ENCODE measurements at places on chromosomes 2 and 18.

DNA sequence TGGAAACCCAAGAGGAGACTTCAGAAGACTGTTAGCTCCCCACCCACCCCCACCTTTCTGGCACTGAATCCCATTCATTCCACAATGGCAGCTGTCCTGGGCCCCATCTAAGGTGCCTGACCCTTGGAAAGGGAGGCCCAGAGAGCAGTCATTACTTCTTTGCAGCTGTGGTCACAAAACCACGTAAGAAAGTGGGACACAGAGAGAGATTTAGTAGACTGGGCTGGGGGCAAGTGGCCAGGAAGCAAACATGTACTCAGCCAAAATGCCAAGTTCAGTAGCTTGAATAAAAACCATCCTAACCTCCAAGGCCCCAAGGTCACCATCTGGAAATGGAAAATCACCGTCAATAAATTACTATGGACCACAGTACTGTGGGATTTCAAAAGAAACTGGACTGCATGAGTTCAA is 381.4 kb downstream of the TNS1 start:
- no peak for DNase-seq

DNA sequence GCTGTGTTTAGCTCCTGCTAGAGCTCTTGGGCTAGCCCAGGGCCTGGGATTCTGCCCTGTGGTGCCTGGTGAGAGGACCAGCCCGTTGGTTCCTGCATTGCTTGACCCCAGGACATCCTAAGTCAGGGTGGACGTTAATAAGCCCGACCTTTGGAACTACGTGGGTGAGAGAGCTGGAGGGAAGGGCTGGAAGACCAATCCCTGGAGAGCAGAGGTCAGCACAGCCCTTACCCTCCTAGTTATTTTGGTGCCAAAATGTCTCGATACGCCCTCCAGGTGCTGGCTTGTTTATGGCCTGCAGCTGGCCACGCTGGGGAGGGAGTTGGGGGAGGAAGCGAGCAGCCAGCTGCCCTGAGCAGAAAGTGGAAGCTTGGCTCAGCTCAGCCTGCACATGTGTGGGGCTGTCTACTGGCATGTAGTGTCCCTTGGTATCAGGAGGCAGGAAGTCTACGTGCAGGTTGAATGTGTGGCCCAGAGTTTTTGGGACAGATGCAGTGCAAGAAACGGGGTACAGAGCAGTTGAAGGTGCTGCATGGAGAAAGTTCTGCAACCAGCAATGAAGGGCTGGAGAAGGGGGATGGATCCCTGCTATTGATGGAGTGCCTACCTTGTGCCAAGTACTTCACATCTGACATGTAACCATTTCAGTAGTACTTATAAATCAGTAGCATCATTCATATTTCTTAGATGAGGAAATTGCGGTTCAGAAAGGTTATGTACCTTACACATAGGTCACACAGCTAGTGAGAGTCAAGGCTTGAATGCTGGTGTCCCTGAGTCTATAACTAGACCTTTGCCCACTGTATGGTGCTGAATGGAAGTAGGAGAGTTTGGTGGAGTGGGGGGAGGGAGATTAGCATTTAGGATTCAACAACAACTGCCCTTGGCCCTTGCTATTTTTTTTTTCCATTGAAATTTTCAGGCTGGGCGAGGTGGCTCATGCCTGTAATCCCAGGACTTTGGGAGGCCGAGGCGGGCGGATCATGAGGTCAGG is 5.0 kb upstream of the DGKD start:
- DNase-seq: no peak

GRCh38 chr2:200509235-200509611 is 645 bp downstream of the KCTD18 start:
- no peak for DNase-seq

- no peak for DNase-seq
Measured at GRCh38 chr2:234218266-234219045, 168.0 kb downstream of the SPP2 start.

DNA sequence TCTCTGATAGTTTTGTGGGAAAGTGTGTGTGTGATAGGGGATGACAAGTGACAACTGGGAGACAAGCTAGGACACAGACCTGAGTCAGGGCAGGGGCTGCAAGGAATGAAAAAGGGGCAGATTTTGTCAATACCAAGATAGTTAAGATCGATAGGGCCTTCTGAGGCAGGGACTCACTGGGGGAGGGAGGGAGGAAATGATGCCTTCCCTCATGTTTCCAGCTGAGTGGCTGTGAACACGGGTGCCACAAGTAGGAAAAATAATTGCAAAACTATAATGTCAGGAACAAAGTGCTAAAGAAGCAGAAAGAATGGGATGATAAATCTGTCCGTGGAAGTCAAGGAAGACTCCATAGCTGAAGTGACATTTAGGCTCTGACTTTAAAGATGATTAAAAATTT is 24.2 kb downstream of the CDH2 start:
- no peak for DNase-seq

- DNase-seq: no peak
Measured at GRCh38 chr2:30230497-30231211, 680 bp upstream of the LBH start.

- DNase-seq: no peak
Measured at GRCh38 chr2:184920451-184920965, 322.2 kb downstream of the ZNF804A start.

DNA sequence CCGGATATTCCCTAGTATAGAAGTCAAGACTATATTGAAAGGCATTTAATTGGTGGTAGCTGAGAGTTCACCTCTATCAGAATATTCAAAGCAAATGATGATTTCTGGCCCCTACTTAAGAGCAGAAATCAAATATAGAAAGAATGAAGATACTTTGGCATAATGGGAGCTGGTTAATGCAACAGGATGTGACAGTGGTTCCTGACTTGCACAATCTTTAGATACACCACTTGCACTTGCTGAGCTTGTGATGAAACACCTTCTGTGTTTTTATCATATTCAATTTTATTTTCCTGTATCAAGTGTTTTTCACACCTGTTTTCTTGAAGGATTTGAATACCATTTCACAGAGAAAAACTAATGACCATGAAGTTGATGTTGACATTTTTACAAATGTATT is 124.1 kb upstream of the CDH19 start:
- DNase-seq: no peak

DNA sequence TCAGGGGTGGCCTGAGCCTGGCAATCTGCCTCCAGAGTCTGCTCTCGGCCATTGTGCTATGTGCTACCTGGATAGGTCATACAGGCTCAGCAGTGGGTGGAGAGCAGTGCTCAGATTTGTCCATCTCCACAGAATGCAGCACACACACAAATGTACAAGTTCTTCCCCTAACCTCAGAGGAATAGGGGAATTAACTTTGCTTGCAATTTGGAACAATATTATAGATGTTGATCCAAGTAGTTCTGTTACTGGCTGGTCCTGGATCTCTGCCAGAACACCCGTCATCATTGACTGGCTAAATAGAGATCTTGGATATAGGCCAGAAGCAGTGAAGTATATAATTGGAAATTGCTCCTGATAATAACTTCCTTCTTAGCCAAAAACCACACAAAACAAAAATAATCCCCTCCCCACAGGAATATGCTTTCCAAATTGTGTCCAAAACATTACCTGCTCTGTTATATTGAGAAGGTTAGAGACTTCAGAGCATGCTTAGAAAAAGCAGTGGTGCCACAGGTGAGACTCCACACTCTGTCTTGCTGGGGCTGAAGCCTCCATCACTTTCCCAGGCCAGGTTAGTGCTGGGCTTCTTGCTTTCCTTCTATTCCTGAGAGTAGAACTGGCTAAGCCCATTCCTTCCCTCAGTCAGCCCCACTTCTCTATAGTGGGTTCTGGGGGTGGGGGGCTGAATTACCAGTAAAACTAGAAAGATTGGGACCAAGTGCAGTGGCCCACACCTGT is 38.8 kb downstream of the NCAPH start:
- DNase-seq: no peak

- no peak for DNase-seq
Measured at GRCh38 chr2:119196301-119197125, 27.1 kb upstream of the STEAP3 start.

DNA sequence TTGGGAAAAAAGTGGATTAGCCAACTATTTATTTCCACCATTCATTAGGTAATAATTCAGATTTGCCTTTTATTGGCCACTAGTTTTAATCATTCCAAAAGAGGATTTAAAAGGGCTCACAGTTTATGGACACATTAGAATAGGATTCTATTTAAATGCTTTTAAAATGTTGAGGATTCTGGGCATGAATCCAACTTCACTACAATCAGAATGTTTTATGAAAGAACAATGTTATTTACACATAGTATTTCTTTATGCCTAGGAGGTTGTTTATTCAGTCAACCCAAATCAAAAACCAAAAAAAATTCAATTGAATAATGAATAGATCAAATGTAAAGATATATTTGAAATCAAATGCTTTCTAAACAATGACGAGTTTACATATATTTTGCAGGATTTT is 232.2 kb downstream of the GULP1 start:
- no peak for DNase-seq

- no peak for DNase-seq
Measured at GRCh38 chr2:88171966-88172365, 1.8 kb downstream of the THNSL2 start.

GRCh38 chr2:7967707-7968405 is 714.0 kb upstream of the ID2 start:
- no peak for DNase-seq

DNA sequence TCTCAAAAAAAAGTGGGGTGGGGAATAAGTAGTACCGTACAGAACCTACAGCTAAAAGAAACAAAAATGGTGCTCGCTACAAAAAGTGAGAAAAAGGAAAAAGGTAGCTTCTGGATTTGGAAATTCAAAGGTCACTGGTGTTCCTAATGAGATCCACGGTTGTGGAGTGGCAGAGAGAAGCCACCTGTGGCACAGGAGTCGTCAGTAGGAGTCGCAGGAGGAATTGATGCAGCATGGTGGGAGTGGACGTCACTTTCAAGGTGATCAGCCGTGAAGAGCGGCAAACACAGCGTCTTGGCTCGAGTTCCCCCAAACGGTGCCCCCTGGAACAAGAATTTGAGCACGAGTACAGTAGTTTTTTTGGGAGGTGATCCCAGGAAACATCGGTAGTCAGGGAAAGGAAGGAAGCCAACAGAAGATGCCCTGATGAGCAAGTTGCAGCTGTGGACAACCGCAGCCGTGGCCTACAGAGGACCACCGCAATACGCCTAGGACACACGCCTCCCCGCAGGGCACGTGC is 1.4 kb upstream of the TTL start:
- DNase-seq: no peak

- no peak for DNase-seq
Measured at GRCh38 chr2:86233436-86233835, 34.2 kb downstream of the MRPL35 start.

DNA sequence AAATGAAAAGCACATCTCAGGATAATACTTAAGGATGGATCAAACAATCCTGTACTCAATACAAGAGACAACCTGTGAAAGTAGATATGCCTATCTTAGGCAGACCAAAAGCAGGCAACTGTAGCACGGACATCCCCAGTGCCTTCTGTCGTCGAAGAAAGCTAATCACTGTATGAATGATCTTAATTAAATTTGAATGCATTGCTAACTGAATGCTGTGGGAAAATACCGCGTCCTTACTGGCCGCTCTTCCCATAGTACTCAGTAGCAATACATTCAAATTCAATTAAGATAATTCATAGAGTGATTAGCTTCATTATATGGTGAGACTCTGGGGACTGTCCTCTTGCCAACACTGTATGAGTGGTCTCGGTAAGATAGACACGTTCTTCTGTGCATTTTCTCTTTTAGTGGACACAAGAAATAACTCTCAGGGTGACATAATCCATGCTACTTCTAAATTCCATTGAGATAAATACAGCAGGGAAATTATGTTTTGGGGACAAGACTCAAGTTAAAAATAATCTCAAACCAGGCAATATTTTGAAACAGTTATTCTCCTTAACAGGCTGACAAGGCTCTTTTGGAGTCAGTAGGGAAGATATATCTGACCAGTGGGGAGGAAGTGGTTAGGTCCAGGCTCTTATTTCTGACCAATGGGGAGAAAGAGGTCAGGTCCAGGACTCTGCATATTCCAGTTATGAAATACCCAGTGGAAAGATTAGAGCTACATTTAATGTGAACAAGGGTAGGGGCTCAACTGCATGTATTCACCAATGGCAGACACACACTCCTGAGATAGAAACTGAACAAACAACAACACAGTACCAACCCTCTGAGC is 97.3 kb downstream of the DOCK10 start:
- DNase-seq: no peak

DNA sequence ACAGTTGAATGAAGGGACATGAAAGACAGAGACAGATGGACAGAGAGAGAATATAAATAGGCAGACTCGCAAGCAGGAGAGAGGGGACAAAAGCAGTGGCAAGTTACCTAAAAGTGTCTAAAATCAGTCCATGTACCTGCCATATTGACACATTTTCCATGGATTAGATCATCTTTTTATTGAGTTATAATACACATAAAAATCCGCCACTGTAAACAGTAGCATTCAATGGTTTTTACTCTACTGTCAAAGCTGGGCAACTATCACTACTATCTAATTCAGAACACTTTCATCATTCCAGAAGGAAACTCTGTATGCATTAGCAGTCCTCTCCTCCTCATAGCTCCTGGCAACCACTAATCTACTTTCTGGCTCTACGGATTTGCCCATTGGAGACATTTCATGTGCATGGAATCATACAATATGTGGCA is 10.1 kb downstream of the CFAP210 start:
- DNase-seq: no peak

DNA sequence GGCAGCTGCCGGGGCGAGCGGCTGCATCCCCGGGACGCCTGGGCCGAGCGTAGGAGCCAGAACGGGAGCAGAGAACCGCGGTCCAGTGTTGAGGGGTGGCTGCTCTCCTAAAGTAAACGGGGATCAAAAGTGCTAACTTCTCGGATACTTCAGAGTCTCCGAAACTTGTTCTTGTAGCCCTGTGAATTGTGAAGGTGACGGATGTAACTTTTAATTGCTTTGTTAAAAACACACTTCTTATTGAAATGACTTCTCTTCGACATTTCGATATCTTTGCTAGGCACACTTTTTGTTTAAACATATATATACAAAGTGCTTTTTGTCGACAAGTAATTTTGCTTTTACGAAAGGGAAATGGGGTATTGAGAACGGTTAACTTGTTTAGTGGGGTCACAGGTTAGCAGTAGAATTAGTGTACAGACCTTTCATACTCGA is 540 bp downstream of the ATP9B start:
- DNase-seq: no peak

DNA sequence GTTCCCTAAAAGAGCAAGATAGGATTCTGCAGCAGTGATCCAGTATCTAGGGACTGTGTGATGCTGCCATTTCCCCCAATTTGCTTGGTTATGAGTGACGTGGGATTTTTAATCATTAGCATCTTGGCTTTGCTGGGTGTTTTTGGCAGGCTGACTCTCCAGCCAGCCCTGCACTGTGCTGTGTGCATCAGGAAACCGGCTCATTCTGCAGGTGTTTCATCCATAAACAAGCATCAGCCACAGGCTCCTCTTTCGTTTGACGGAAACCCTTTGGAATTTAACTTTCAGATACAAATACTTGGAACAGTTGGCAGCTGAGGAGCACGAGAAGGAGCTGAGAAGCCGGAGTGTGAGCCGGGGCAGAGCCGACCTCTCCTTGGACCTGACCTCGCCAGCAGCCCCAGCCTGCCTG is 135.9 kb downstream of the TPGS2 start:
- DNase-seq: no peak

- DNase-seq: no peak
Measured at GRCh38 chr2:209773377-209773776, 1.7 kb downstream of the UNC80 start.
